ENCODE measurements at places on chromosomes 16 and 17. TPM values are rescaled to one million over a fixed set of nuclear protein-coding genes. Genes with fewer than 3 reads are reported as not detected.

CD300LB gene
- total RNA-seq = 0.09 TPM

RHBDL1 gene
- total RNA-seq = 0.26 TPM

MYO15B gene
- 31.9 TPM for total RNA-seq

FBF1 gene
- total RNA-seq = 7.4 TPM

TM4SF5 gene
- 0.77 TPM for total RNA-seq

TNFRSF13B gene
- total RNA-seq = not detected

Data from A549 treated with dexamethasone at 1 μM for 4 hours (cell line).